ENCODE measurements at places on chromosomes 11 and 22. TPM values are rescaled to one million over a fixed set of nuclear protein-coding genes. Genes with fewer than 3 reads are reported as not detected.

GGTLC3 gene
- not detected for total RNA-seq

ACTN3 gene
- total RNA-seq, result not detected

CEP126 gene
- 0.23 TPM for total RNA-seq

HEPACAM gene
- 0.30 TPM for total RNA-seq

LRRC74B gene
- not detected for total RNA-seq

EML3 gene
- 31.4 TPM for total RNA-seq

DRAP1 gene
- total RNA-seq, result 25.9 TPM

OR4B1 gene
- not detected for total RNA-seq

RAB3IL1 gene
- total RNA-seq, result 9.1 TPM

KLHL22 gene
- 9.2 TPM for total RNA-seq

BTBD18 gene
- total RNA-seq, result not detected

OR8D1 gene
- total RNA-seq, result not detected

SSTR3 gene
- not detected for total RNA-seq

OAF gene
- 215 TPM for total RNA-seq

RBM14 gene
- total RNA-seq, result 40.6 TPM

GAB4 gene
- total RNA-seq, result not detected

CNGA4 gene
- not detected for total RNA-seq

MYBPC3 gene
- 0.24 TPM for total RNA-seq

API5 gene
- total RNA-seq, result 49.3 TPM

GRIA4 gene
- not detected for total RNA-seq

CRACR2B gene
- total RNA-seq, result 4.0 TPM

TMEM191C gene
- total RNA-seq, result 0.12 TPM

KRTAP5-11 gene
- total RNA-seq, result not detected

APOL4 gene
- total RNA-seq, result 1.6 TPM

MRGPRX3 gene
- total RNA-seq, result not detected

XKR3 gene
- total RNA-seq, result not detected

PRR14L gene
- 11.2 TPM for total RNA-seq

HBG1 gene
- not detected for total RNA-seq

PRRG4 gene
- total RNA-seq, result 13.6 TPM

LMO1 gene
- total RNA-seq, result not detected

OR56B4 gene
- not detected for total RNA-seq

PLAAT4 gene
- total RNA-seq, result 52.9 TPM

SMIM38 gene
- total RNA-seq, result not detected

PHLDA2 gene
- not detected for total RNA-seq

SAC3D1 gene
- total RNA-seq, result 4.8 TPM

OR8A1 gene
- total RNA-seq, result not detected

OR52E5 gene
- total RNA-seq, result not detected

DCDC1 gene
- total RNA-seq, result 2.3 TPM

LRRC4C gene
- total RNA-seq, result 0.32 TPM

KCTD14 gene
- 6.9 TPM for total RNA-seq

LRP4 gene
- total RNA-seq, result 1.2 TPM

TEX12 gene
- not detected for total RNA-seq

PGA4 gene
- 0.51 TPM for total RNA-seq

C11orf87 gene
- total RNA-seq, result not detected

PHRF1 gene
- total RNA-seq, result 20.0 TPM

KCNK4 gene
- not detected for total RNA-seq

UBE2L6 gene
- 124 TPM for total RNA-seq

MADD gene
- total RNA-seq, result 18.7 TPM

OR6A2 gene
- total RNA-seq, result not detected

CHRDL2 gene
- total RNA-seq, result 10.6 TPM

HIC2 gene
- total RNA-seq, result 1.7 TPM

KCNQ1 gene
- total RNA-seq, result 0.61 TPM

TOMT gene
- total RNA-seq, result 0.17 TPM

Measured in right lobe of liver (tissue), 6 donors.